ENCODE measurements at places on chromosomes 4 and X. TPM values are rescaled to one million over a fixed set of nuclear protein-coding genes. Genes with fewer than 3 reads are reported as not detected.

DNA sequence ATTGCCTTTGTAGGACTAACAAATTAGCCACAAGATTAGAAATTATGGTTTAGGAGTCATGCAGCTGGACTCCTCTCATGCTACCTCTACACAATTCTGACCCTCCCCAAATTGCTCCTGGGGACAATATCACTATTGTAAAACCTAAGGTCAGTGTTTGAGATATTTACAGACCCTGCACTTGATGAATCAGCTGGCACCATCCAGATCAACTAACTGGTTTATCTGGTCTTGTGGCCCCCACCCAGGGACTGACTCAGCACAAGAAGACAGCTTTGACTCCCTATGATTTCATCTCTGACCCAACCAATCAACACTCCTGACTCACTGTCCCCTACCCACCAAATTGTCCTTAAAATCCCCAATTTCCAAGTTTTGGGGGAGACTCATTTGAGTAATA lies 192.4 kb downstream of the STPG2 start:
- H3K4me3 ChIP-seq = no peak overlapping the region
- H3K36me3 ChIP-seq = no peaks in the 10 kb centered on the region
- DNase-seq = no peak
- H3K27me3 ChIP-seq = no peaks in the 10 kb centered on the region

DNA sequence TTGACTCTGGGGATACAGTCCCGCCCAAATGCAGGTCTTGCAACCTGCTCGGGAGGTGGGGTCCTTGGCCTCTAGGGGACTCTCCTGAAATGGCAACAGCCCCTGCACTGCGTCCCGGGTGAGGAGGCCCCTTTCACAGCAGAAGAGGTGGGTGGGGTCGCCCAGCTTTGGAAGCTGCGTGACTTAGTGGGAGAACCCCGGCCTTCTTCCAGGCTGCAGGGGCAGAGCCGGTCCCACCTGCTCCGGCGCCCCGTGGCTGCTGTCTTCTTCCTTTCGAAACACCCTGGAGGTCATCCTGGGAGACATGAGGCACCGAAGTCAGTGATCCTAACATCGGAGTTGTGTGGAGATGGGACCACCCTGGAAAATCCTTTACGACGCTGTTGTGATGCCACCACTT lies 103.7 kb upstream of the ADRA2C start:
- H3K4me3 ChIP-seq = no peak overlapping the region
- no peak overlapping the region for H3K27ac ChIP-seq
- H3K4me1 ChIP-seq = no peaks in the 10 kb centered on the region
- no peak for DNase-seq
- no peaks in the 10 kb centered on the region for H3K27me3 ChIP-seq

GRCh38 chr4:16817286-16817685 lies 81.2 kb downstream of the LDB2 start:
- no peaks in the 10 kb centered on the region for H3K4me1 ChIP-seq
- no peak for DNase-seq
- no peaks in the 10 kb centered on the region for H3K27me3 ChIP-seq
- H3K36me3 ChIP-seq = no peaks in the 10 kb centered on the region
- H3K4me3 ChIP-seq = no peak overlapping the region

GRCh38 chr4:51943221-51943620 lies 76.9 kb downstream of the LRRC66 start:
- no peaks in the 10 kb centered on the region for H3K36me3 ChIP-seq
- H3K27me3 ChIP-seq = no peaks in the 10 kb centered on the region
- H3K4me3 ChIP-seq = no peak overlapping the region
- H3K4me1 ChIP-seq = no peaks in the 10 kb centered on the region

DNA sequence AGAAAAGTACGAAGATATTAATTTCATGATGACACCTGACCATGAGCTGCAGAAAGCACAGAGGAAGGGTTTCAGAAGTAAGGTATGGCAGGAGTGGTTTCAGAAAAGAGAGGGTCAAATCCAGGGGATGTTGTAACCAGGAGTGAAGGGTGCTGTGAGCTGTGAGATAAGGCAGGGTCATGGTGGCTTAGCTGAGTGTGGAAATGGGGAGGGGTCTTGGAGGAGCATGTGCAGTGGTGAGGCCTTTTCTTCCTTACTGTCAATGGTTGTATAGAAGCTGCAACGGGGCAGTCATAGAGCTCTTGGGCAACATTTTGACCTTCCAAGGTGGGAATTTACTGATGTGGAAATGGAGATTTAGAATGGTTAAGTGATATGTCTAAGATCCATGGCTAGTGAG lies 2.5 kb downstream of the ANAPC4 start:
- no peak for DNase-seq
- no peak overlapping the region for H3K4me3 ChIP-seq
- H3K4me1 ChIP-seq = peaks cover 8% of the 10 kb centered on the region
- no peaks in the 10 kb centered on the region for H3K27me3 ChIP-seq

DNA sequence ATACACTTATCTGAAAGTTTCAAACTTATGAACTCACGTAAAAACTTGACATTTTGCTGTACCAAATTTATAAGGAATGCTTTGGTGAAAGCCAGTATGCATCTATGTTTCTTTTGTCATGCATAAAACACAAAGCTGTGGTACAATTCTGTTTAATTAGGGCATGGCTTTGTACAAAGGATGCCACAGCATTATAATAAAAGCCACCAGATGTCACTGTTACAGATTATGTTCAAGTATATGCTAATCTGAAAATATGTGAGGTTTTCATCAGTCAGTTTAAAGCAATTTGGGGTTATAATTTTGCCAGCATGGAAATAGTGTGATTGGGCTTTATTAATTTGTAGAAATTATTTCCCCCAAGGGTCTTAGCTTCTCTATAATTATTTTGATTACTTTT lies 69.0 kb downstream of the ATOH1 start:
- no peak overlapping the region for H3K4me3 ChIP-seq
- no peak for DNase-seq
- H3K4me1 ChIP-seq = no peaks in the 10 kb centered on the region
- H3K36me3 ChIP-seq = no peaks in the 10 kb centered on the region
- H3K27me3 ChIP-seq = no peaks in the 10 kb centered on the region
- H3K27ac ChIP-seq = no peak overlapping the region

GRCh38 chr4:90745176-90745575 lies 618.0 kb downstream of the CCSER1 start:
- no peaks in the 10 kb centered on the region for H3K36me3 ChIP-seq
- no peak overlapping the region for H3K4me3 ChIP-seq
- H3K27ac ChIP-seq = no peak overlapping the region
- H3K4me1 ChIP-seq = no peaks in the 10 kb centered on the region
- no peak for DNase-seq

DNA sequence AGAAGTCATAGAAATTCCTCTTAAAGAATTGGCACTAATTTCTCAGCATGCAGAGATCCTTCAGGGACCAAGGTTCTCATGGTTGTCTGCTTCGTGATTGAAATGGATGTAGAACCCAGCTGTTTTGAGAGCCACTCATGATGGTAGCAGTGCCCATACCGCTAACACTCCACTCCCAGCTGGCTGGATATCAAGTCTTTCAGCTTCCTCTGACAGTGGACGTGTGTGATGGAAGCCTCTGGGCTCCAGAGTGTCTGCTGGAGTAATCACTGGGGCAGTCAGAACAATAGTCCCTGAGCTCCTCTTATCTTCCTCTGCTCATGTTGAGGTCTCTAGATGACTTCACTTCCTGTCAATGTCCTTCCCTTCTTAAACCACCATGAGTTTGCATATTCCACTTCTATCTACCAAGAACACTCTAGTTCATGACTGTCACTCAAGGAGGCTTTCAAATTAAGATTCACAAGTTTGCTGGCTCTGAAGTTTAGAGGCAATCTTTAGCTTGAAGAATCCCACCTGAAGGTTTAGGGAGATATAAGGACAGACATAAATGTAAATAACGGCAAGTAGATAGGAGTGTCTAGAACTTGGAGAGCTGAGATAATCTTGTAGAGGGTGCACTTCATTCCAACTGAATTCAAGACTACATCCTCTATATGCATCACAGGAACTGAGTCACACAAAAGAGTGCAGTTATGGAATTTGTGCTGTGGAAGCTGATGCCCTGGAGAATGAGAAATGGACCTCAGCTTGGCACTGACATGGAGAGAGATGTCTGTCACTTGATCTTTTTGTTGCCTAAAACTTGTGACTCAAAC lies 64.5 kb upstream of the WDR1 start:
- peak overlapping the region; percentile 40 for H3K4me3 ChIP-seq
- H3K27ac ChIP-seq = peak overlapping the region; percentile 91
- H3K4me1 ChIP-seq = peaks cover 36% of the 10 kb centered on the region
- H3K36me3 ChIP-seq = peaks cover 6% of the 10 kb centered on the region
- DNase-seq = peak; percentile 80

GRCh38 chr4:170818786-170819185 lies 729.0 kb upstream of the AADAT start:
- no peaks in the 10 kb centered on the region for H3K36me3 ChIP-seq
- no peaks in the 10 kb centered on the region for H3K27me3 ChIP-seq
- no peak overlapping the region for H3K27ac ChIP-seq
- no peak overlapping the region for H3K4me3 ChIP-seq
- no peak for DNase-seq
- H3K4me1 ChIP-seq = no peaks in the 10 kb centered on the region

The LRIT3 gene
- 0.09 TPM for total RNA-seq

GRCh38 chrX:9037296-9037695 lies 3.4 kb upstream of the FAM9B start:
- H3K36me3 ChIP-seq = no peaks in the 10 kb centered on the region
- no peak overlapping the region for H3K4me3 ChIP-seq
- H3K27ac ChIP-seq = no peak overlapping the region

The GLRB gene
- total RNA-seq = not detected

The AKAP4 gene
- not detected for total RNA-seq

- H3K4me1 ChIP-seq = peaks cover 25% of the 10 kb centered on the region
- no peak for DNase-seq
- peaks cover 17% of the 10 kb centered on the region for H3K36me3 ChIP-seq
- no peaks in the 10 kb centered on the region for H3K27me3 ChIP-seq
- peak overlapping the region; percentile 91 for H3K27ac ChIP-seq
Observed at GRCh38 chrX:153968255-153968654, 3.4 kb downstream of the HCFC1 start.

DNA sequence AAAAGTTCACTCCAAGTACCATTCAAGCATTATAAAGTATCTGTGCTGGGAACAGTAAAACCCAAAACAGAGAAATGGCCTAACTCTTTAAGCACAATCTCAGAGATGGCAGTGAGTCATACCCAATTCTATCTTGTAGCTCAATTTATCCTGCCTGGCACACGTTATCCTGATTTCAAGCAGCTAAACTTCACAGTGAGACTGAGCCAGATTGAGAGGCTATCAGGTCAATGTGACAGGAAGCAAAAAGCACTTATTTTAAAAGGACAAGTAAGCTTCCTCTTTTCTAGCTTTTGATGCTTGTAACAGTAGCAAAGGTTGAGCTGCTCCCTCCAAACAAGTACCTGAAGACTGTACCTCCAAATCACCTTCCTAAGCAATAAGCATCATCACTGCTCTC lies 324.9 kb downstream of the NAF1 start:
- no peaks in the 10 kb centered on the region for H3K36me3 ChIP-seq
- no peak overlapping the region for H3K27ac ChIP-seq
- no peak for DNase-seq
- no peak overlapping the region for H3K4me3 ChIP-seq
- H3K27me3 ChIP-seq = no peaks in the 10 kb centered on the region

The ANXA5 gene
- total RNA-seq = 107 TPM

GRCh38 chr4:182562350-182562749 lies 319.1 kb downstream of the TENM3 start:
- H3K36me3 ChIP-seq = no peaks in the 10 kb centered on the region
- no peak overlapping the region for H3K27ac ChIP-seq
- H3K27me3 ChIP-seq = no peaks in the 10 kb centered on the region
- no peaks in the 10 kb centered on the region for H3K4me1 ChIP-seq
- no peak overlapping the region for H3K4me3 ChIP-seq

The NSG1 gene
- total RNA-seq = 0.09 TPM

The CYBB gene
- not detected for total RNA-seq

DNA sequence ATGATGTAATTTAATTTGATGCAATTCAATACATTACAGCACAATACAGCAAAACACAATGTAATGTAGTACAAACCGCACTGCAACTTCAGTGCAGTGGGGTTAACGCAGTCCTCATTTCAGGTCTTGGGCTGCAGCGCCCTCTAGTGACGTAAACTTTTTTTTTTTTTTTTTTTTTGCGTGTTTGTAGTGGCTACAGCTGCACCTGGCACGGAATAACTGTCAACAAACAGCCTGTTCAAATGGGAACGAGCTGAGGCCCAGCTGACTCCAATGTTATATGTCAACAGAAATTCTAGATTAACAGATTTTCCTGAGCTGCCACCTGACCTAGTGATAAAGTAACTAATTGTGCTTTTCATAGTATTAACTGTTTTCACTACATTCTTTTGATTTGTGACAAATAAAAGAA lies 33.5 kb upstream of the RASSF6 start:
- H3K27me3 ChIP-seq = peaks cover 12% of the 10 kb centered on the region
- H3K4me1 ChIP-seq = no peaks in the 10 kb centered on the region
- H3K36me3 ChIP-seq = no peaks in the 10 kb centered on the region
- no peak overlapping the region for H3K4me3 ChIP-seq

DNA sequence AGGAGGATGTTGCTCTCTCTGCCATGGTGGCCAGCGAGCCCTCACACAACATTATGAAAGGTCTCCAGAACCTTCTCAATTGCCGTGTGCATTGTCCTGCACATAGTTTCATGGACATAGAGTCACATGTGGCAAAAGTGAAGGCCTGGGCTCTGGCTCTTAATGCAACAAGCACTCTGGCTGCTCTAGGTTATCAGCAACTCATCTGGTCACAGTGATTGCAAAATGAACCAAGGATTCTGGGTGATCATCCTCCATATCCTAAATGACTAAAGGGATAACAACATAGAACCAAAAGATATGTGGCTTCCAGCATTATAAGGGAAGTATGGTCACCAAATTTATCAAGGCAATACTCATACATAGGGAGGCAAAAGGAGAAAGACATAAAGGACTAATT lies 175.2 kb downstream of the MGST2 start:
- H3K27me3 ChIP-seq = peaks cover 17% of the 10 kb centered on the region
- H3K4me3 ChIP-seq = no peak overlapping the region
- no peak for DNase-seq
- no peak overlapping the region for H3K27ac ChIP-seq
- no peaks in the 10 kb centered on the region for H3K36me3 ChIP-seq
- H3K4me1 ChIP-seq = peaks cover 3% of the 10 kb centered on the region

DNA sequence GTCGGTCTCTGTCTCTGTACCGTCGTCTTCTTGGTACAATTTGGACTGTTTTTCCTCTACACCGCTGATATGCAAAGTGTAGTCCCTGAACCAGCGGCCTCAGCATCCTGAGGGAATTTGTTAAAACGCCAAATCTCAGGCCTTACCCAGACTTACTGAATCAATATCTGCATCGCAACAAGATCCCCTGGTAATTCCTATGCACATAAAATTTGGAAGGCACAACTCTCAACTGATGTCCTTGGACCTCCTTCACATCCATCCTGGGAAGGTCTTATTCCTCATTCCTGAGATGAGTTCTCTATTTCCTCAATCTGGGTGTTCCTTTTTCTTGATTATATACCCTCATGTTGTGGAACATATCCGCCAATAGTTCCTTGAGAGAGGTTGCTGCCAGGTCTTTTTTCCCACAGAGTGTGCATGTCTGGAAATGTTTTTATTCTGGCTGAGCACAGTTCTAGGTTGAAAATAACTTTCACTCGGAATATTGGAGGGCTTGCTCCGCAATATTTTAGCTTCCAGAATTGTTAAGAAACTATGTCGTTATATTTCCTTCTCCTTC lies 738 bp upstream of the HPF1 start:
- H3K4me1 ChIP-seq = peaks cover 20% of the 10 kb centered on the region
- no peak for DNase-seq
- H3K4me3 ChIP-seq = peak overlapping the region; percentile 89
